ENCODE measurements at places on chromosomes 2 and 18. TPM values are rescaled to one million over a fixed set of nuclear protein-coding genes. Genes with fewer than 3 reads are reported as not detected.

RAB17 gene
- 0.20 TPM for total RNA-seq

DNA sequence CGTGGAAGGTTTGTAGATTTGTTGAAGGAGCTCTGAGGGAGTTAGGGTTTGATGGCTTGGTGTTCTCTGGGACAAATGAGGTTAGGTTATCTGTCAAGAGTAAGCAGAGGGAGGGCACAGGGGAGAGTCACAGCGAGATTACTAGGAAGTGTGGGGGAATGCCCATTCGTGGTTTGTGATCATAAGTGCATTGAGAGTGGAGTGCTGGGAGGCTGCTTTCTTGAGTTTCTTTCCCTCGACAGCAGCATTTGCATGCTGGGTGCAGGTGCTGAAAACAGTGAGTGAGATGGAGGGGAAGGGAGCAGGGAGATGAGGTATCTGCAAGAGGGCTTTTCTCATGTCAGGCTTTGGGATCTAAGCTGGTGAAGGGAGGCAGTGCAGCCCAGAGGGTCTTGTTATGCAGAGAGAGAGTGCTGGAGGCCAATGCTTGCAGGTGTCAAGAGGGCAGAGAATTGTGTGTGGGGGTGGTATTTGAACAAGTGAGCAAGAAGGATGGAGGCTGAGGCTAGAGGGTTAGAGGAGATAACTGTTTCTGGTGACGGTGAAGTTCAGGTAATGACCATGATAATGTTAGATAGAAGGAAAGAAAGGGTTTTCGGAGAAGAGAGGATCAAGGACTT lies 8.8 kb downstream of the RALB start:
- no peak for DNase-seq

DNA sequence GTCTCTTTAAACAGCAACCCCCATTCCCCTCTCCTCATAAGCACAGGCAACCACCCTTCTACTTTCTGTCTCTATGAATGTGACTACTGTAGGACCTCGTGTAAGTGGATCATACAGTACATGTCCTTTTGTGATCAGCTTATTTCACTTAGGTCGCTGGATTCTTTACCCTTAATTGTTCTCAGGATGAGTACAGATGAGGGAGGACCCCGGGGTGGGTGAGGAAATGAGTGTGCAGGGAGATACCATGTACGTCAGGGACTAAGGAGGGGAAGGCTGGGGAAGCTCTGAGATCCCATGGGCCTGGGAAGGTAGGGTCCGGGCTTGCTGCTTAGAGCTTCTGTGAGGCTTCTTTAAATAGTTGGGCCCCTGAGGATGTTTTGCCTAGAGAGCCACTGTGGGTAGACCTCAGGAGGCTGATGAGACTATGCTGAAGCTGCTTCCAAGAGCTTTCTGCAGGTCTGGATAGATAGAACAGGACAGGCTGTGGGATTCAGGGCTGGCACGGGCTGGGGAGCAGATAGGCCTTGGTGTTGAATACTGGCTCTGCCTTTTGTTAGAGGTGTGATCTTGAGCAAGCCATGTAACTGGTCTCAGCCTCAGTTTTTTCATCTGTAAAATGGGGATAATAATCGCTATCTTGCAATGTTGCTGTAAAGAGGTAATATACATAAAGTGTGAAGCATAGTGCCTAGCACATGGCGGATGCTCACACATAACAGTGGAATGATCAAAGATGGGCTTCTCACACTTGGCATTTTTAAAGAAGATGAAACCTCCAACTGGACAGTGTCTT lies 155.3 kb downstream of the PRKCE start:
- DNase-seq: no peak

DNA sequence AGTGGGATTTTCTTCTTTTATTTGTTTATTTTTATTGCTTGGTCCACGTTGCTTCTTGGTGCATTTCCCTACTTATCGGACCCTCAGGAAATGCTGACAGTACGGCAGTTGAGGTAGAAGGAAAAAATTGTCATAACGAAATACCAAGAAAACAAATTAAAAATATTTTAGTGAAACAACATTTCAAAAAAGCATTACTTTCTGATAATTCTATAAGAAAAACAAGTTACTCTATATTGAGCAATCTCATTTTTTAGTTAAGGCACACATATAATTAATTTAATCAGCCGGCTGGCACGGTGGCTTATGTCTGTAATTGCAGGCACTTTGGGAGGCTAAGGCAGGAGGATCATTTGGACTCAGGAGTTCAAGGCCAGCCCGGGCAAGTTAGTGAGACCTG lies 102.1 kb downstream of the SH3YL1 start:
- DNase-seq: no peak

DNA sequence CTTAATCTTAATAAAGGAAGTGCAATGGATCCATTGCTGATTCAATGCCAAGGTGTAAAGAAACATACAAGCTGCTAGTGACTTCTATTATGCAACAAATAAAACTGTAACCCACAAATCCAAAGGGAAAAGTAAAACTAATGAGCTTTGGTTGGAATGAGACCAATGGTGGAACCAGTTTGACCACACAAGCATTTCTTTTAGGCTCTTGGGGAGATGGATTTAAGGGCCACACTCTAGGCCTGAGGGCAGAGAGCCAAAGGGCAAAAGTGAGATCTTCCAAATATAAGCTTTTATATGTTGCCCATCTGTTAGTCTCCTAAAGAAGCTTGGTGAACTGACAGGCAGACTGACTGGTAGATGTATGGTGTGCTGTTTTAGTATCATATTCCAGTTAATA lies 41.5 kb upstream of the MMADHC start:
- DNase-seq: no peak

GRCh38 chr2:145112467-145112866 lies 592.5 kb upstream of the ZEB2 start:
- no peak for DNase-seq

GRCh38 chr2:922185-922584 lies 28.5 kb upstream of the SNTG2 start:
- no peak for DNase-seq

- no peak for DNase-seq
Observed at GRCh38 chr2:145323512-145323911, 803.6 kb upstream of the ZEB2 start.

- no peak for DNase-seq
Observed at GRCh38 chr18:21085579-21086166, 25.9 kb downstream of the ROCK1 start.

- DNase-seq: peak; percentile 22
Observed at GRCh38 chr2:197571627-197572271, 55.9 kb downstream of the MOB4 start.

All from Caki2 (cell line).